Urinary bladder (tissue), 4 donors: ENCODE measurements at places on chromosomes 13 and 19. TPM values are rescaled to one million over a fixed set of nuclear protein-coding genes. Genes with fewer than 3 reads are reported as not detected.

KIR2DL3 gene
- total RNA-seq = not detected

CBLC gene
- total RNA-seq = 4.7 TPM

CGB7 gene
- not detected for total RNA-seq

GPR4 gene
- 0.32 TPM for total RNA-seq

IZUMO4 gene
- 1.5 TPM for total RNA-seq

ZIK1 gene
- total RNA-seq = 18.8 TPM

BEST2 gene
- total RNA-seq = not detected

- peak; percentile 35 for DNase-seq
Observed at GRCh38 chr19:53977991-53978731, 13.3 kb upstream of the CACNG6 start.

DNA sequence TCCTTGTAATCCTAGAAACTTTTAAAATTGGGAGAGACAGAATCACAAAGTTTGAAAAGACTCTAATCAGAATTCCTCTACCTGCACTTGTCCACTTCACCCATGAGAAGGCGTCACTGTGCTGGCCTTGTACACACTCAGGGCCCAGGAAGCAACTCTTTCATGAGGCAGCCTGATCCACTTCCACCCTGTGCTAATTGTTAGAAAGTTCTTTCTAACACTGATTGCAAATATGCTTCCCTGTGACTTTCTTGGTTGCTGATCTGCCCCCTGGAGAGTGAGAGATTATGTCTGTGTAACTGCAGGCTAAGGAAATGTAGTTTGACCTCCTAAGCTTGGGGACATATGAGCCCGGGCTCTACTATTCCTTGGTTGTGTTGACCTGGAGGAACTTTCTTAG is 494.6 kb downstream of the MYO16 start:
- no peak for DNase-seq

DNA sequence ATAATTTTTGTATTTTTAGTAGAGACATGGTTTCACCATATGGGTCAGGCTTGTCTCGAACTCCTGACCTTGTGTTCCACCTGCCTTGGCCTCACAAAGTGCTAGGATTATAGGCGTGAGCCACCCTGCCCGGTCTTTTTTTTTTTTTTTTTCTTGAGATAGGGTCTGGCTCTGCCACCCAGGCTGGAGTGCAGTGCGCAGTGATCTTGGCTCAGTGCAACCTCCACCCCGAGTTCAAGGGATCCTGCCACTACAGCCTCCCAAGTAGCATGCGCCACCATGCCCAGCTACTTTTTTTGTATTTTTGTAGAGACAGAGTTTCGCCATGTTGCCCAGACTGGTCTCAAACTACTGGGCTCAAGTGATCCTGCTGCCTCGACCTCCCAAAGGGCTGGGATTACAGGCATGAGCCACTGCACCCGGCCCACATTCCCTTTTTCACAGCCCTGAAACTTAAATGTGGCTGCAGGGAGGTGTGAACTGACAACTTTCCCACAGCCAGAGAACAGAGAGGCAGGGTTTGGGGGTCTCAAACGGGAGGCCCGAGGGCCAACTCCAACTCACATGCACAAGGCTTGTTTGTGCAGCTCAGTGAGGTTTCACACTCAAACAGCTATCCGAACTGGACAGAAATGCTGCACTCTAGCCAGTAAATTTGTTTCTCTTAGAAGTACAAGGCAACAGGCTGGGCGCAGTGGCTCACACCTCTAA is 4.4 kb upstream of the S1PR5 start:
- no peak for DNase-seq

- no peak for DNase-seq
Observed at GRCh38 chr19:28859811-28860210, 353.1 kb downstream of the UQCRFS1 start.

- DNase-seq = no peak
Observed at GRCh38 chr13:41458187-41458760, 924 bp downstream of the RGCC start.

- no peak for DNase-seq
Observed at GRCh38 chr13:51361106-51361505, 21.6 kb downstream of the SERPINE3 start.

GRCh38 chr13:110306340-110306959 is 507 bp downstream of the COL4A1 start:
- DNase-seq = no peak

- no peak for DNase-seq
Observed at GRCh38 chr19:51166846-51167490, 24.9 kb downstream of the SIGLEC7 start.

- no peak for DNase-seq
Observed at GRCh38 chr13:96744367-96745331, 249.6 kb downstream of the OXGR1 start.

- DNase-seq = no peak
Observed at GRCh38 chr19:52034051-52034728, 6.0 kb upstream of the ZNF614 start.
